ENCODE measurements at places on chromosomes 12 and 14. TPM values are rescaled to one million over a fixed set of nuclear protein-coding genes. Genes with fewer than 3 reads are reported as not detected.
A peak's percentile ranks its signal among the peaks of the same experiment; 100 is the strongest.

DGKA gene
- total RNA-seq = 108 TPM

DNA sequence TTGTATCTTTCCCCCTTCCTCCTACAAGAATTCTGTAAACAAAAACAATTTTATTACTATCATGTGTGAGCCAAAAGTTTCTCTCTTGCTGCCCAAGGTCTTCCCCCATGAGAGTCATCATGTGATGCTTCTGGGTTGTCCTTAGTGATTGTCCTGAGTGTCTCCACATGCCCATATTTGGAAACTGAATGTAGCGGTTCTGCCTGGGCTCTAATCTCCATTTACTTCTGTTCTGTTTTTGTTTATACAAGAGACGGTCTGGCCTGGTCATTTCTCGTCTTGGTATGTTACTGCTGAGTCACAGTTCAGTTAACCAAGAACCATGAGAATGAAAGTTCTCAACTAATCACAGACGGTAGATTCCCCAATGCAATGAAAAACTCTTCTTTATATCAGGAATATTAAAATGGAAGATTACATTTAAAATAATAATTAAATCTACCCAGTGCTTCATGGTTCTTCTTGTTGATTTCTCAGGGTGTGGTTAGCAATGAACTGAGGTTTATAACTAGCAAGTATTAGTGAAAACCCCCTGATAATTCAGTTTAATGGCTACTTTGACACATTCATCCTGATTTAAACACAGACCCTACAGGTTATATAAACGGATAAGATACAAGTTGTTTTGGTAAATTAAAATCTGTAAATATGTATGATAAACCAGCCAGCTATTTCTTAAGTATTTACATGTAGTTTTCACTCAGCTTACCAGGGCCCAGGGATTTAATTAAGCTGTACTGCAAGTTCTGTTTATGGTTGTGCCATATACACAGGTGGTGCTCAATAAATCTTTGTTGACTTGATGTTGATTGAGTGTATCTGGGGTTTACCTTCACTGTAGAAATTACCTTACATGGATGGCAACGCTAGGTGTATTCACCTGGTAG is 81.1 kb downstream of the PELI2 start:
- peaks cover 27% of the 10 kb centered on the region for H3K4me1 ChIP-seq
- H3K4me3 ChIP-seq = no peak overlapping the region
- no peaks in the 10 kb centered on the region for H3K27me3 ChIP-seq

GRCh38 chr12:18798535-18799361 is 60.8 kb downstream of the CAPZA3 start:
- H3K27ac ChIP-seq = no peak overlapping the region
- no peaks in the 10 kb centered on the region for H3K27me3 ChIP-seq
- peak; percentile 48 for DNase-seq
- H3K4me1 ChIP-seq = no peaks in the 10 kb centered on the region
- H3K36me3 ChIP-seq = no peaks in the 10 kb centered on the region

DNA sequence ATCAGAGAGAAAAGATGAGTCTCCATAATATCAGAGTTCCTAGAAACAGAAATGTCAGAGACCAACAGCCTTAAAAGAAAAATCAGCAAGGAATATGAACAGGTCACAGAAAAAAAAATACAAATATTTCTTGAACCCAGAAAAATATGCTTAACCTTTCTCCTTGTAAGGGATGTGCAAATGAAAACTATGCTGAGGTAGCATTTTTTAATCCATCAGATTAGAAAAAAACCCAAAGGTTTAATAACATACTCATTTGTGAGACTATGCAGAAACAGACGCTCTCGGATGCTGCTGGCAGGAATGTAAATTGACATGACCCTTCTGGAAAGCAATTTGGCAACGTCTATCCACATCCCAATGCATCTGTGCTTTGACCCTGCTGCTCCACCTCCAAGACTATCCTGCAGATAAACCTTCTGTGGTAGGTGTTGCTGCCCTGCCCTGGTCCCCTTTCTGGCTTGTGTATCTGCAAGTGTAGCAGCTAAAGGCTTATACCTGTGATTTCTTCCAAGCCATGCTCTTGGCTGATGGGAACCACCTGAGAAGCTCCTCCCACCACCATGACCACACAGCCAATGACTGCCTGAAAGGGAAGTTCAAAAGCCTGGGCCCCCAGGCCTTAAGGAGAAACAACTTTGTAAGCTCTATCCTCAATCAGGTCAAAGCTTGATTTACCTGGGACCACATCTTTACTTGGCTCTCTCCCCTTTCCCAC is 49.4 kb downstream of the LTBP2 start:
- no peak for DNase-seq
- H3K36me3 ChIP-seq = no peaks in the 10 kb centered on the region
- no peaks in the 10 kb centered on the region for H3K27me3 ChIP-seq
- no peak overlapping the region for H3K4me3 ChIP-seq

KCNK13 gene
- total RNA-seq = not detected

- no peaks in the 10 kb centered on the region for H3K27me3 ChIP-seq
- no peaks in the 10 kb centered on the region for H3K36me3 ChIP-seq
- H3K4me3 ChIP-seq = no peak overlapping the region
These were observed 81.2 kb downstream of the PCNX1 start for GRCh38 chr14:70988452-70988851.

CIDEB gene
- not detected for total RNA-seq

DNA sequence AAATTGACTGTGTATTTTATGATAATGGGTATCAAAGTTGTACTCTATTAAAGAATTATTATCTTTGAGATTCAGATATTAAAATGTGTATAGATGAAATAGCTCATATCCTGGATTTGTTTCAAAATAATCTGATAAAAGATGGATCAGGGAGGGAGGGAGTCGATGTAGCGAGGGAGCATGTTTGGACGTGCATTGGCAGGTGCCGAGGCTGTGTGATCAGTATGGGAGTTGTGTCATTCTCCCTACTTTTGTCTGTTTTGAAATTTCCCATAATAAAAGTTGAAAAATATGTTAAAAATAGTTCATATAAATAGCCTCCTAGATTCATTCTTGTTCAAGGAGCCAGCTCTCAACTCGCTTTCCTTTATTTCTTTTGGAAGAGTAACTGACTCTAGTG is 171.6 kb upstream of the HIF1A start:
- H3K27ac ChIP-seq = peak overlapping the region; percentile 51
- H3K36me3 ChIP-seq = no peaks in the 10 kb centered on the region
- peaks cover 48% of the 10 kb centered on the region for H3K4me1 ChIP-seq

GRCh38 chr12:100391856-100392255 is 35.0 kb downstream of the SLC17A8 start:
- DNase-seq = no peak
- no peaks in the 10 kb centered on the region for H3K27me3 ChIP-seq
- no peak overlapping the region for H3K4me3 ChIP-seq
- H3K4me1 ChIP-seq = no peaks in the 10 kb centered on the region
- no peaks in the 10 kb centered on the region for H3K36me3 ChIP-seq

GRCh38 chr12:25494926-25495325 is 58.2 kb downstream of the LMNTD1 start:
- H3K4me1 ChIP-seq = peaks cover 17% of the 10 kb centered on the region
- no peaks in the 10 kb centered on the region for H3K27me3 ChIP-seq
- no peak overlapping the region for H3K4me3 ChIP-seq

DNA sequence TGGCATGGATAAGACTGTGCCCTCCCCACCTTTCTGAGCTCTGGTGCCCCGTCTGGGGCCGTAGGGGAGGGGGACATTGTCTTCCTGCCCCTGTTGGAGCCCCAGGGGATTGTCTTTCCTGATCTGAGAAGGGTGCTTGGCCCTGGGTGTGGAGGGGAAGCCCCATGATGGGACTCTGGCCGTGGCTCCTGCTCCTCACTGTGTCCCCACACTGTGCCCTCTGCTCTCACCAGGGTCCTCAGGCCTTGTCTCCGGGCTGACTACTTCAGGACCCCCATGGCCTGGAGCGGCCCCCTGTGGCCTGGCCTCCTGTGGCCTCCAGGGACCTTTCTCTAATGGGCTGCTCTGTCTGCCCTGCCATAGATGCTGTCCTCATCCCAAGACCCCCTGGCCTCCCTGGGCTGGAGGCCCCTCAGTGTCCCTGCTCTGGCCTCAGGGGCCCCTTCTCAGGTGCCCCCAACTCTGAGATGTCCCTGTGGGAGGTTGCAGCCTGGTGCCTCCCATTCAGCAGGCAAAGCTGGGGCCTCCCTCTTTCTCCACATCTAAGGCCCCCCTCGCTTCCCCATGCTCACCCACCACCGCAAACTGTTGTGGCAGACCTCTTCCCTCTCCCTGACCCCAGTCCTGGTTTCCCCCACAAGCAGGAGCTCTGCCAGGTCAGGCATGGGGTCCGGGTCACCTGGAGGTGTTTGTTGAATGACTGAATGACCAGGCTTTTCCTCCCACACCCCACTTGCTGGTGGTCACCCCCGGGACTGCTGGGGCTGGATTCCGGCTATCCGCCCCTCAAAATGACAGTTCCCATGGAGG is 4.0 kb downstream of the KIF26A start:
- H3K27ac ChIP-seq = no peak overlapping the region
- no peaks in the 10 kb centered on the region for H3K36me3 ChIP-seq
- DNase-seq = no peak
- H3K27me3 ChIP-seq = peaks cover 5% of the 10 kb centered on the region

ENDOU gene
- not detected for total RNA-seq

DNA sequence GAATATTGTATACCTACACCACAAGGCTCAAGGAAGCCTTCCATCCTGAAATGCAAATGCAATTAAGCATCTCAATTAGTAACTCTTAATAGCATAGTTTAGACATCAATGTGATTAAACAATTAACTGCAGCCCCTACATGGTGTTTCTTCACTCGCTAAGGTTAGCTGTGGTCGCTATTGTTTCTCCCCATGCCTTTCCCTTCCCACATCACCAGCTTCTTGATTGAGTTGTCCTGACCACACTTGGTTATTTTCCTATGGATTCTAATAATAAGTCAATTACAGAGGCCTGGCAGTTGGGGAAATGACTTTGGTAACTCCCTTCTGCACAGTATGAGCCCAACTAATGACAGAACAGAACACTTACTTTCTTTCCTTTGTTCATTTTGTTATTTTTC is 265.0 kb downstream of the ADAMTS20 start:
- H3K27me3 ChIP-seq = no peaks in the 10 kb centered on the region
- H3K27ac ChIP-seq = no peak overlapping the region
- H3K36me3 ChIP-seq = no peaks in the 10 kb centered on the region

MAP1LC3B2 gene
- total RNA-seq = 5.2 TPM

GRCh38 chr14:35821564-35822411 is 4.3 kb upstream of the BRMS1L start:
- H3K4me3 ChIP-seq = no peak overlapping the region
- H3K27me3 ChIP-seq = peaks cover 4% of the 10 kb centered on the region
- no peak overlapping the region for H3K27ac ChIP-seq
- peak; percentile 6 for DNase-seq
- H3K4me1 ChIP-seq = no peaks in the 10 kb centered on the region

- H3K27ac ChIP-seq = no peak overlapping the region
- H3K36me3 ChIP-seq = no peaks in the 10 kb centered on the region
- DNase-seq = no peak
- H3K27me3 ChIP-seq = no peaks in the 10 kb centered on the region
- H3K4me3 ChIP-seq = no peak overlapping the region
- no peaks in the 10 kb centered on the region for H3K4me1 ChIP-seq
These were observed 84.7 kb downstream of the CMAS start for GRCh38 chr12:22130671-22131070.

GRCh38 chr12:109951751-109952150 is 44.4 kb downstream of the GIT2 start:
- DNase-seq = peak; percentile 95
- peaks cover 61% of the 10 kb centered on the region for H3K4me1 ChIP-seq
- peak overlapping the region; percentile 43 for H3K4me3 ChIP-seq

GRCh38 chr14:75361751-75362433 is 65.9 kb upstream of the JDP2 start:
- no peak overlapping the region for H3K4me3 ChIP-seq
- no peaks in the 10 kb centered on the region for H3K36me3 ChIP-seq
- no peak overlapping the region for H3K27ac ChIP-seq
- H3K27me3 ChIP-seq = peaks cover 18% of the 10 kb centered on the region

- H3K36me3 ChIP-seq = no peaks in the 10 kb centered on the region
- peak; percentile 54 for DNase-seq
- no peak overlapping the region for H3K27ac ChIP-seq
- no peak overlapping the region for H3K4me3 ChIP-seq
- no peaks in the 10 kb centered on the region for H3K4me1 ChIP-seq
These were observed 95.9 kb downstream of the OTOGL start for GRCh38 chr12:80195074-80195726.

DNA sequence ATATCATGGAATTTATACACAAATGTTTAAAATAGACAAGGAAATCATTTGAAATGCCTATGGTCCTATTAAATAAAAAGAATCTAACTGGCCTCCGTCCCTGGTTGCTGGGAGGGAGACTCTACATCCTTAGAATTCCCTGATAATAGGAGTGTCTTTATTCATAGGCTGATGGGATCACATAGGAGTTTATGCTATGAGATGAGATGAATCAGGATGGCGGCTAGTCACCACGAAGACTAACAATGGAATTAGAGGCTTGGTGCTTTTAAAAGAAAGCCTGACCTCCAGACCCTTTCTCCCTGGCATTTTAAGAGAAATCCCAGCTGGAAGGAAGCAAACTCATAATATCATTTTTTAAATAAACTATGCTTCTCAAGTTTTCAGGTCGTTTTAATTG is 69.7 kb downstream of the SEC23A start:
- peak; percentile 48 for DNase-seq
- peaks cover 55% of the 10 kb centered on the region for H3K36me3 ChIP-seq
- no peak overlapping the region for H3K27ac ChIP-seq
- H3K27me3 ChIP-seq = no peaks in the 10 kb centered on the region
- H3K4me1 ChIP-seq = no peaks in the 10 kb centered on the region
- no peak overlapping the region for H3K4me3 ChIP-seq

PTGER2 gene
- not detected for total RNA-seq

GRCh38 chr14:50533806-50534205 is 1.4 kb upstream of the MAP4K5 start:
- no peak overlapping the region for H3K4me3 ChIP-seq
- peaks cover 4% of the 10 kb centered on the region for H3K36me3 ChIP-seq
- no peak overlapping the region for H3K27ac ChIP-seq
- no peak for DNase-seq

GRCh38 chr12:5244513-5244972 is 187.4 kb upstream of the NTF3 start:
- no peak overlapping the region for H3K27ac ChIP-seq
- DNase-seq = no peak
- H3K36me3 ChIP-seq = no peaks in the 10 kb centered on the region
- no peak overlapping the region for H3K4me3 ChIP-seq
- no peaks in the 10 kb centered on the region for H3K4me1 ChIP-seq
- no peaks in the 10 kb centered on the region for H3K27me3 ChIP-seq

DNA sequence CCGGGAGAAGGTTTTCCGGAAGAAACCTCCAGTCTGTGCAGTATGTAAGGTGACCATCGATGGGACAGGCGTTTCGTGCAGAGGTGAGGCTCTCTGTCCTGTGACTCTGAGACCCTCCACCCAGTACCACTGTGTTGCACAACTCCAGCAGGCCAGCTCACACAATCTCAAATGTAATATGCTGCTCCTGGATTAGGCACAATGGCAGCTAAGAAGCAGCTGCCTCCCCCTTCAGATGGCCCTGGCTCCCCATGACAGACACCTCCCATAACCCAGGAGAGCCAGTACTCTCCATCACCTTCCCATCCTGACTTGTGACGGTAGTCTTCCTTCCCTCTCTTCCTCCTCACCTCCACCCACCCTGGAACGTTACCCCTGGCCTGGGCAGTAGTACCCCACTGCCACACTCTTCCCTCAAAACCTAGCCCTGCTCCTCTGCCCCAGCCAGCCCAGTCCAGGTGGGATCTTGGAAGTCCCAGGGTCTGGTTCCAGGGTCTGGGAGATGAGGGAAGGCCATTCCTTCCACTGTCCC is 2.1 kb downstream of the TNS2 start:
- H3K27me3 ChIP-seq = no peaks in the 10 kb centered on the region
- H3K36me3 ChIP-seq = peaks cover 4% of the 10 kb centered on the region
- H3K4me3 ChIP-seq = peak overlapping the region; percentile 31
- no peak overlapping the region for H3K27ac ChIP-seq
- H3K4me1 ChIP-seq = peaks cover 67% of the 10 kb centered on the region

Measured in astrocyte (in vitro differentiated cells and primary cell).